SJSA1 (cell line): ENCODE measurements at places on chromosomes 1 and 21.

DNA sequence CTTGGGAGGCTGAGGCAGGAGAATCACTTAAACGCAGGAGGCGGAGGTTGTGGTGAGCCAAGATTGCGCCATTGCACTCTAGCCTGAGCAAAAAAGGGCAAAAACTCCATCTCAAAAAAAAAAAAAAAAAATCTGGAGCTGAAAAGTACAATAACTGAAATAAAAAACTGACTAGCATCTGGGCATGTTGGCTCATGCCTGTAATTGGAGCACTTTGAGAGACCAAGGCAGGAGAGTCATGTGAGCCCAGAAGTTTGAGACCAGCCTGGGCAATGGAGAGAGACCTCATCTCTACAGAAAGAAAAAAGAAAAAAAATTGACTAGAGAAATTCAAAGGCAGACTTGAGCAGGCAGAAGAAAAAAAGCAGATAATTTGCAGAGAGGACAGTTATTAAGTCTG is 18.1 kb downstream of the CLDN19 start:
- no peak for DNase-seq

DNA sequence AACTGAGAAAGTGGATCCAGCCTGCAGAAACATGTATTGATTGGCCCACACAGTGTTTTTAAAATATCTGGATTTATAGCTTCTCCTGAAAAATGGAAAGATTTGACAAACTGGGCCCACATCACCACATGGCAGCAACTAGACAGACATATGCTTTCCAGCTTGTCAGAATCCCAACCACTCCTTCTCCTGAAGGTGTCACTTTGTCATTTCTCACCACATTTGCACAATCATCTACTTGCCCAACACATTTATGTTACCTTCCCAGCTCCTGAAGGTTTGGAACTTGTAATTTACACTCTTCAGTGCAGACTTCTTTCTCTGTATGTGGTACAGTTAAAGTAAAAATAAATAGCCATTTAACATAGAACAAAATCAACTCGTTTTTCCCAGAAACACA is 126.1 kb upstream of the KIAA1614 start:
- DNase-seq, result no peak

GRCh38 chr1:16076865-16077238 is 3.4 kb upstream of the FAM131C start:
- DNase-seq, result no peak

DNA sequence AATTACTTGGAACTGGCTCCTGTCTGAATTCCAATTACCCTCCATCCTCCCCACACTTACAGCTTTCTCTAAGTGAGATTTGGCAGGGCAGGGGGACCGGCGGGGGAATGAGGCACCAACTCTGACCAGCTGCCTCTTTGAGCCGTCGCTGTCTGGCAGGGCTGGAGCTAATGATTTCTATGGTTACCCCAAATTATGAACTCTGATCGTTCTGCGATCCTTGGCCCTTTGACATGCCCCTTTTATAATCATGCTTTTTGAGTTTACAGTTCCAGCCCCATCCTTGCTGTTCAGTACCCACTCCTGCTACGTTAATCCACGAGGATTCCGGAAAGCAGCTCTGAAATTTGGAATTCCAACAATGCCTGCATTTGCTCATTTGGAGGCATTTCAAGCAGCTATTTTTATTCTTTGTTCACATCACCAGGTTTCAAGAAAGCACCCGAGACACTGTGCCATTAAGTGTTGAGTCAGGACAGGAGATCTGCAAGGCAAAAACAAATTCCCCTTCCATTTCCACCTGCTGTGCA is 54.6 kb upstream of the LBR start:
- DNase-seq, result no peak

DNA sequence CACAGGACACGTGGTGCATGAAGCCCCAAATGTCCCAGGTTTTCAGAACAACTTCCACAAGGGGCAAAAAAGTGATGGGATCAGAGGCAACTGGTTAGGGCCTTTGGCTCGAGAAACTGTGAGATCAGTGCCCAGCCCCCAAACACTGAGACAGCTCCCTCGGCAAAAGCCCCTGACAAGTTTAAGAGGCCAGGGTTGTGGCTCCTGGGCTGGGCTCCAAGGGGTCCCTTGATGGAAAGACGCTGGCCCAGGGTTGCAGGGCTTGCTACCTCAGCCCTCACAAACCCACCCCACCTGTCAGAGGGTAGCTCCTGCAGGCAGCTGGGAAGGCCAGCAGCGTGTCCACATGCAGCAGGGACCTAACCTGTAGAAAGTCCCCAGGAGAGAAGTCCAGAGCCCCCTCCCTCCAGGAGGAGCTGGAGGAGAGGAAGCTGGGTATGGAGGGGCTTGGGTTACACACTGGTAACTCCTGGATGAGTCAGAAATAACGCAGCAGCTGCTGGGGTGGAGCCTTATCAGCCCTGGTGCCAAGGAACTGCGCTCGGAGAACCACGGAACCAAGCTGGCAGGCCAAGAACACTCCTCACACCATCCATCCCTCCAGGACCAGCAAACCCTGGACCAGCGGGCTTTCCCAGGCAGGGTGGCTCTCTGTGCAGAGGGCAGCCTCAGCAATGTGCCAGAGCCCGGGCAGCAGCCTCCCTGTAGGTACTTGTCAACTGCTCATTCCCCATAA is 37.5 kb downstream of the CTNNBIP1 start:
- DNase-seq, result no peak

GRCh38 chr1:178367151-178367550 is 129.6 kb downstream of the CLEC20A start:
- DNase-seq, result no peak

- DNase-seq, result no peak
Measured at GRCh38 chr1:203410182-203410900, 59.4 kb upstream of the FMOD start.

DNA sequence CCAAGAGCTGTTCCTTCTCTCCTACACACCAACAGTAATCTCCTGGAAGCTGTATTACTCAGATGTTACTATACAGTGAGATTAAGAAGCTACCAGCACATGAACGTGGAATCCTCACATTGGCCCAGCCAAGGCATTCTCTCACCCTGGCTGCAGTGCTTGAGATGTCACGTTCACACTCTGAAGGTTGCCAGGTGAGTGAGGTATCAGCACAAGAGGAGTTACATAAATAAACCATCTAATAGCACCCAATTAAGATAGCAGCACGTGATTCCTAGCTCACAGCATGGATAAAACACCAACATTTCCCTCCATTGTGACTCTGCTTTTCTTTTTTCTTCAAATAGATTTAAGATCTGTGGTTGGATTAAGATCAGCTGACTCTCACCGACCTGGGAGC is 182.8 kb downstream of the PLPP3 start:
- no peak for DNase-seq

DNA sequence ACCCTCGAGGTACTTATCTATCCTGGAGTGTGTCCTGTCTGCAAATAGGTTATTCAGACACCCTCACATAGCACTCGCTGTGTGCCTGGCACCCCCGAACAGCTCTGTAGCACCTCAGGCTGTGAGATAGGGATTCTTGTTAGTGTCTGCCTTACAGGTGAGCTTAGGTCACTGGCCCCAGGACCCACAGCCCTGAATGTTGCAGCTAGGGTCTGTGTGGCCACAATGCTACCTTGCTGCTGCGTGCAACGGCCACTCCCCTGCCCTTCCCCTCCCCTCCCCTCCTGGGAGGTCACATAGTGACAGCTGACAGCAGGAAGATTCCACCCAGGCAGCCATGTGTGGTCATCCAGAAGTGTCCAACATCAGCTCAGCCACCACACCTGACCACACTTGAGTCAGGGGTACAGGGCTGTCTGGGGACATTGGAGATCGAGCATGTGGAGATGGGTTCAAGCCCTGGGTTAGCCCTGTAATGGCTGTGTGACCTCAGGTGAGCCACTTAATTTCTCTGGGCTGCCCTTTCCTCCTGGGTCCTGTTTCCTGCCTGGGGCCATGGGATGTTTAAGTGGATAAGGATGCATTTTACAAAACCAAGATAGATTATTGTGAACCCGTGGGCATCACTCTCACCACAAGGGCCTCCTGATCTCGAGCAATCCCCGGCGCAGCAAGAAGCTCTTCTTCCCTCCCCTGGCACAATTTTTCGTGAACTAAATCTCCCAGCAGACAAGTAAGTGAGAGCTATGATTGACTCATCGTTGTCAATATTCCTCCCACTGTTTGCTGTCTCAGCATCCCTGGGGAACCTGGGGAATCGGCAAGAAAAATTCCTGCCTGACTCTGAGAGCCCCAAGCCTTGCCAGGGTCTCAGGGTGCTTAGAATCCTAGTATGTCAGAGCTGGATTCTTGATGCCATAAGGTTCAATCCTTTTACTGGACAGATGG is 208.7 kb downstream of the PTPRU start:
- no peak for DNase-seq

- peak; percentile 49 for DNase-seq
Measured at GRCh38 chr1:192445839-192446489, 129.2 kb downstream of the RGS21 start.

GRCh38 chr1:54791880-54792522 is 9.1 kb downstream of the TTC22 start:
- no peak for DNase-seq
